ENCODE measurements at places on chromosomes 12 and 14. TPM values are rescaled to one million over a fixed set of nuclear protein-coding genes. Genes with fewer than 3 reads are reported as not detected.

ASB2 gene
- not detected for total RNA-seq

DNA sequence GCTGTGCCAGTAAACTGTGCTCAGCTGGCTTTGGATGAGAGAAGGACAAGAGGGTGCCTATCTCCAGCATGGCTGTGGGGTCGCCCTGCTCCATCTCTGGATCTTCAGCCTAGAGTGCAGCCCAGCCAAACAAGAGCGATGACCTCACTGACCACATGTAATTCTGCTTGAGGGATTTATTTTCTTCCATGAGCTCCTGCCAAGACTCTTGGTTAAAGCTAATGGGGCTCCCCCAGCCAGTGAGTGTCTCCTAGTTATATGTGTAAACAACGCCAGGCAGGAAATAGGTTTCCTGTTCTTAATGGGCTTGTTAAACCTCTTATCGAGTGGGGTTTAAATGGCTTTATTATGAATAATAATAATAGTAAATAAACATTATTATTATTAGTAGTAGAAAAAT, 397.2 kb downstream of the NRXN3 start:
- H3K27me3 ChIP-seq = peaks cover 2% of the 10 kb centered on the region
- peaks cover 9% of the 10 kb centered on the region for H3K4me1 ChIP-seq
- no peak overlapping the region for H3K27ac ChIP-seq
- no peak for DNase-seq

- H3K4me3 ChIP-seq = no peak overlapping the region
- no peak overlapping the region for H3K27ac ChIP-seq
- no peaks in the 10 kb centered on the region for H3K4me1 ChIP-seq
Observed at GRCh38 chr12:116656306-116656705, 81.6 kb downstream of the SPRING1 start.

DNA sequence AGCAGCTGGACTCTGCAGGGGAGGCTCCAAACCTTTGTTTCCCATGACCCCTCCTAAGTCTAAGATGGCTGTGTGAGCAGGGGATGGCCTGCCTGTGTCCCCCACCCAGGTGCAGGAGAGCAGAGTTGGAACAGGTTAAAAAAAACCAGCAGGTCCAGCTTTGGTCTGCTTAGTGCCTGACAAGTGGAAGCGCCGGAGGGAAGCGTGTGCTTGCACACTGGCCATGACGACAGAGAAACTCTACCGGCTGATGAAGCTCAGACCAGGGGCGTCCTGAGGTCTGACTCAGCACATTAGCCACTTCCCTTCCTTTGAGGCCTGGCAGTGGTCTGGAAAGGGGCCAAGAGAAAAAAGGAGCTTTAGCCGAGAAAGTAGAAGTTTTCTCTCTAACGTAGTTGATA, 280.1 kb downstream of the VRK1 start:
- no peak overlapping the region for H3K4me3 ChIP-seq
- peaks cover 2% of the 10 kb centered on the region for H3K27me3 ChIP-seq
- H3K27ac ChIP-seq = no peak overlapping the region
- DNase-seq = no peak

- H3K27me3 ChIP-seq = no peaks in the 10 kb centered on the region
- no peak overlapping the region for H3K27ac ChIP-seq
Observed at GRCh38 chr14:83744891-83745290, 1785.1 kb upstream of the FLRT2 start.

Data from endothelial cell (in vitro differentiated cells).